Activated naive CD8-positive, alpha-beta T cell treated with anti-CD3 and anti-CD28 coated beads for 36 hours (primary cell): ENCODE measurements at places on chromosomes 12 and 14. TPM values are rescaled to one million over a fixed set of nuclear protein-coding genes. Genes with fewer than 3 reads are reported as not detected.

The KDM2B gene
- total RNA-seq = 55.3 TPM

The LMNTD1 gene
- not detected for total RNA-seq

The MYH6 gene
- not detected for total RNA-seq

The GLI1 gene
- 0.62 TPM for total RNA-seq

The SMCO2 gene
- total RNA-seq = not detected

The CACNA1C gene
- total RNA-seq = 0.02 TPM

The DYNLL1 gene
- total RNA-seq = 226 TPM
